ENCODE measurements at places on chromosomes 4 and X.

DNA sequence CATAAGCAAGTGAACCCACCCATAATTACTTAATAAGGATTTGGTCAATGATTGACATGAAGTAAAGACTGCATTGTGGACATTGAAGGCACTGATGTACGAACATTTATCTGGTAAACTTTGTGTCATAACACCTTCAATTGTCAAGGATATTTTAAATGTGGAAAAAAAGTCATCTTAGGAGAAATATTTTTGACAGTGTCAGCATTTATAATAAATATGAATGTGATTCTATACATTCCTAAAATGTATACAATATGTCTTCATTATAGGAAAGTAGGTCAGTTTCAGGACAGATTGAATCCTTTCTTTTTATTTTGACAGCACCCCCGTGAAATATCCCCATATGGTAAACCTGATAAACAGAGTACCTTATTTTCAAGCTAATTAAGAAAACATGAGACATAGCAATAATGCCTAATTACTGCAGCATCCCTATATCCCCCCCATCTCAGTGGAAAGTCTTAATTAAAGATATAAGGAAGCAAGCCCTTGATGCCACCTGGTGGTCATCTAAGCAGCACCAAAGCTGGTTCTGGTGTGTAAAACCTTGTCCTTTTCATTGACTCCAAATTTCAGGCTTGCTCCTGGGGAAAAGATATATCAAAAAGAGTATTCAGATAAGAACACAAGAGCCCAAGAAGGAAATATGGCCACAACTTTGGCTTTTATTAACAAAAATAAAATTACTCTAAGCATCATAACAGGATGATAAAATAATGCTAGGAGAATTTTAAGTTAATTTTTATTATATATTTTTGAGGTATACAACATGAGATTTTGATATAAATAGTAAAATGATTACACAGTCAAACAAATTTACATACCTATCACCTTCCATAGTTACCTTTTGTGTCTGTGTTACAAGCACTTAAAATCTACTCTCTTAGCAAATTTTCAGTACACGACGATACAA, 379.7 kb downstream of the TLL1 start:
- no peak overlapping the region for H3K27ac ChIP-seq
- H3K4me1 ChIP-seq = no peaks in the 10 kb centered on the region
- H3K4me3 ChIP-seq = no peak overlapping the region
- no peaks in the 10 kb centered on the region for H3K36me3 ChIP-seq
- peak; percentile 18 for DNase-seq

- no peaks in the 10 kb centered on the region for H3K36me3 ChIP-seq
- H3K4me3 ChIP-seq = no peak overlapping the region
- H3K4me1 ChIP-seq = peaks cover 17% of the 10 kb centered on the region
- H3K27ac ChIP-seq = no peak overlapping the region
- DNase-seq = peak; percentile 5
These were observed 105.6 kb downstream of the CBLL2 start for GRCh38 chrX:22378296-22378695.

GRCh38 chr4:42425146-42426065, 28.1 kb downstream of the SHISA3 start:
- no peaks in the 10 kb centered on the region for H3K27me3 ChIP-seq
- DNase-seq = no peak
- no peaks in the 10 kb centered on the region for H3K36me3 ChIP-seq
- no peaks in the 10 kb centered on the region for H3K4me1 ChIP-seq
- H3K4me3 ChIP-seq = no peak overlapping the region

DNA sequence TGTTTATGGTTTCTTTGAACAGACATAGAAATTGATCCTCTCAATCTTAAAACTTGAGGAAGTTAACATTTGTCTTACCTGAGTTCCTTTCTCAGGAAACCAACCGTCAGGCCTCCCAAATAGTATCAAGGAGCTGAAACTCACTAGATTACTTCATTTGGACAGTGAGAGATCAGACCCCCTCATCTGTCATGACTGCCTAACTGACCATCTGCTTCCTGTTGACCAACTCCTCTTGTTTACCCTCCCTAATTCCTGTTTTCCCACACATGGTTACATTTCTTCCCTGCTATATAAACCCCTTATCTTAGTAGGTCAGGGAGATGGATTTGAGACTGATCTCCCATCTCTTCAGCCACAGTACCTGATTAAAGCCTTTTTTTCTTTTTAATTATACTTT, 46.2 kb upstream of the NMU start:
- peaks cover 2% of the 10 kb centered on the region for H3K27me3 ChIP-seq
- H3K4me3 ChIP-seq = no peak overlapping the region
- H3K27ac ChIP-seq = no peak overlapping the region
- H3K36me3 ChIP-seq = no peaks in the 10 kb centered on the region

DNA sequence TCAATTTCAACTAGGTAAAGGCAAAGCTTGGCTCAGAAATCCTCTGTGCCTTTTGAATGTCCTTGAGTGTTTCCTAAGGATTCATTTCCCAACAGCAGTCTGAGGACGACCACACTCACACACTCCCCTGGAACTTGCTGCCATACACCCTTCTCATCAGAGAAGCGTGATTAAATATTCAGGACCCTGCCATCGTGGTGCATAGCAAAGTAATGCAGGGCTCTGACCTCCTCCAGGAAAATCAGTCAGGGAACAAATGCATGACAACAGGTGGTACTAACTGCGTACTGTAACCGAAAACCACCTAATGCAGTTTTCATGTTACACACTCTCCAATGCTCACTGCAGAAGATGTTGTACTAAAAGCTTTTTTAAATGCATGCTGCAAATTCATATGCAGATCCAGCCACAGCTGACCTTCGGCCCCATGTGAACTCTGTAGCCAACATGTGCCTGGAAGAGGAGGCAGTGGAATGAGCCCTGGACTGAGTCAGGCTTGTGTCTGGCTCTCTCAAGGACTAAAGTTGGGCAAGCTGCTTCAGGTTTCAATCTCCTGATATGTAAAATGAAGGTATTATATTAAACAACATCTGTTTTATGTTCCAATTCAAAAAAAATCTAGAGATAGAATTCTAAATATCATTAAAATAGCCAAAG, 238.3 kb downstream of the KCNIP4 start:
- no peak overlapping the region for H3K4me3 ChIP-seq
- no peaks in the 10 kb centered on the region for H3K36me3 ChIP-seq
- H3K4me1 ChIP-seq = no peaks in the 10 kb centered on the region

GRCh38 chr4:15988222-15988621, 25.2 kb upstream of the FGFBP2 start:
- no peak overlapping the region for H3K27ac ChIP-seq
- H3K4me1 ChIP-seq = peaks cover 4% of the 10 kb centered on the region
- no peak overlapping the region for H3K4me3 ChIP-seq
- no peak for DNase-seq
- no peaks in the 10 kb centered on the region for H3K36me3 ChIP-seq

GRCh38 chrX:150506020-150506419, 62.4 kb upstream of the MTM1 start:
- peaks cover 18% of the 10 kb centered on the region for H3K4me1 ChIP-seq
- DNase-seq = no peak
- no peak overlapping the region for H3K4me3 ChIP-seq
- H3K27me3 ChIP-seq = no peaks in the 10 kb centered on the region
- H3K36me3 ChIP-seq = no peaks in the 10 kb centered on the region
- no peak overlapping the region for H3K27ac ChIP-seq

GRCh38 chr4:19298998-19299397, 952.7 kb upstream of the SLIT2 start:
- no peaks in the 10 kb centered on the region for H3K27me3 ChIP-seq

GRCh38 chr4:136935305-136935704, 597.0 kb downstream of the PCDH18 start:
- H3K4me3 ChIP-seq = no peak overlapping the region
- no peaks in the 10 kb centered on the region for H3K27me3 ChIP-seq
- H3K27ac ChIP-seq = no peak overlapping the region
- no peak for DNase-seq
- H3K4me1 ChIP-seq = no peaks in the 10 kb centered on the region
- no peaks in the 10 kb centered on the region for H3K36me3 ChIP-seq

- H3K4me1 ChIP-seq = no peaks in the 10 kb centered on the region
- H3K4me3 ChIP-seq = no peak overlapping the region
- DNase-seq = no peak
These were observed 4.4 kb upstream of the SMR3A start for GRCh38 chr4:70356185-70356584.

DNA sequence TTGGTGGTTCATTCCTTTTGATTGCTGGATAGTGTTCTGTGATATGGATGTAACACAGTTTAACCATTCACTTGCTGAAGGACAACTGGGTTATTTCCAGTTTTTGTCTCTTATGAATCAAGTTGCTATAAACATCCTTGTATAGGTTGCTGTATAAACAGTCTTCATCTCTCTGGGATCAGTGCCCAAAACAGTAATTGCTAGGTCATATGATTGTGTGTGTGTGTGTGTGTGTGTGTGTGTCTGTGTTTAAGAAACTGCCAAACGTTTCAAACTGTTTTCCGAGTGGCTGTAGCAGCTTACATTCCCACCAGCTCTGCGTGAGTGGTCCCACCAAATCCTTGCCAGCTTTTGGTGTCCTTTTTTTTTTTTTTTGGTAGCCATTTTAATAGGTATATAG, 60.4 kb downstream of the F11 start:
- H3K27ac ChIP-seq = no peak overlapping the region
- no peak for DNase-seq
- no peaks in the 10 kb centered on the region for H3K4me1 ChIP-seq
- no peaks in the 10 kb centered on the region for H3K27me3 ChIP-seq
- no peak overlapping the region for H3K4me3 ChIP-seq
- no peaks in the 10 kb centered on the region for H3K36me3 ChIP-seq

DNA sequence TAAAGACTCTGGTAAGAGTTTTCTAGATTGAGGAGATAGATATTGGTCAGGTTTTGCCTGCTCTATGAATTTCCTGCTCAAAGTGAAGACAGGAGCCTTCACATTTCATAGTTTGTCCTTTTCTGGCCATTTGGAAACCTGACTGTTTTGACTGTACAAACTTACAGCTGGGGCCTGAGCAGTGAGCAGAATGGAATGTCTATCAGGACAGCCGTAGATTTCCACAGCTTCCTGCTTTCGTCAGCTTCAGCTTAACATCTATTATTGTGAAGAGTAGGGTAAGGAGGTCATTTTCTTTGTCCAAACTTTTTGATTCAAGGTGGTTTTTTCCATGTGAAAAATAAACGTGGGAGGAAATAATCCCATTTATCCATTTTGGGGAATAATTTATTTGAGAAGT, 124.3 kb upstream of the DIPK2B start:
- no peak overlapping the region for H3K4me3 ChIP-seq
- no peak for DNase-seq
- peaks cover 13% of the 10 kb centered on the region for H3K36me3 ChIP-seq
- H3K27ac ChIP-seq = no peak overlapping the region

GRCh38 chr4:43846111-43846587, 602.5 kb downstream of the KCTD8 start:
- DNase-seq = no peak
- H3K4me1 ChIP-seq = no peaks in the 10 kb centered on the region
- no peaks in the 10 kb centered on the region for H3K36me3 ChIP-seq
- no peak overlapping the region for H3K4me3 ChIP-seq

DNA sequence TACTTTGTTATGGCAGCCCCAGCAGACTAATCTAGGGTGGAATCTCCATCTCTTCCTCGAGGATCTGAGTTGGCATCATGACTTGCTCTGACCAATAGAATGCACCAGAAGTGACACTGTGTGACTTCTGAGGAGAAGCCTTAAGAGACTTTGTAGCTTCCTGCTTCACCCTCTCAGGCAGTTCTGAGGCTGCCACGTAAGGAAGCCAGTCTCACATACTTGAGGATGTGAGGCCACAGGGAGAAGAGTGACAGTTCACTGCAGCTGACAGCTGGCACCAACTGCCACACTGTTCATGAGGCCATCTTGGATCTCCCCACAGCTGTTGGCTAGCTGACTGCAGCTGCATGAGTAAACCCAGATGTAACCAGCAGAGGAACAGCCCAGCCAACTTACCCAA, 29.3 kb upstream of the BCOR start:
- peaks cover 20% of the 10 kb centered on the region for H3K4me1 ChIP-seq
- peak overlapping the region; percentile 68 for H3K27ac ChIP-seq
- H3K36me3 ChIP-seq = peaks cover 4% of the 10 kb centered on the region
- peak; percentile 22 for DNase-seq

- DNase-seq = no peak
- peak overlapping the region; percentile 45 for H3K27ac ChIP-seq
- no peak overlapping the region for H3K4me3 ChIP-seq
- no peaks in the 10 kb centered on the region for H3K27me3 ChIP-seq
- H3K36me3 ChIP-seq = peaks cover 36% of the 10 kb centered on the region
- peaks cover 43% of the 10 kb centered on the region for H3K4me1 ChIP-seq
These were observed 10.9 kb downstream of the DCK start for GRCh38 chr4:71004281-71004851.

DNA sequence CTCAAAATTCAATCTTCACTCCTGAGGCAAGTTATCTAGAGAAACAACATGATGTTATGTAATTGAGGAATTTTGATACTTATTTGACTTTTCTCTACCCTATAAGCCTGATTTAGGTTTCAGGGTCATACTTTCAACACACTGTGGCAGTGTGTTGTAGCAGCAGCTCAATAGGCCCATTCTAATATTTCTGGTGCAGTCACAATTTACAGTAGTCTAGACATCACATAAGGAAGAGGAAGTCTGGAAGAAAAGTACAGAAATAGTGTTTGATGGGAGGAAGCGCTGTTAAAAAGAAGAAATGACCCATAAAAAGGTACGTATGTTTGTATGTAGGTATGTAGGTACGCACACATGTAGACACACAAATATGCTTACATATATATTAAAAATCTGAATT, 194.3 kb downstream of the ARHGAP24 start:
- no peak overlapping the region for H3K4me3 ChIP-seq
- H3K4me1 ChIP-seq = peaks cover 9% of the 10 kb centered on the region
- H3K27ac ChIP-seq = no peak overlapping the region
- H3K27me3 ChIP-seq = no peaks in the 10 kb centered on the region

DNA sequence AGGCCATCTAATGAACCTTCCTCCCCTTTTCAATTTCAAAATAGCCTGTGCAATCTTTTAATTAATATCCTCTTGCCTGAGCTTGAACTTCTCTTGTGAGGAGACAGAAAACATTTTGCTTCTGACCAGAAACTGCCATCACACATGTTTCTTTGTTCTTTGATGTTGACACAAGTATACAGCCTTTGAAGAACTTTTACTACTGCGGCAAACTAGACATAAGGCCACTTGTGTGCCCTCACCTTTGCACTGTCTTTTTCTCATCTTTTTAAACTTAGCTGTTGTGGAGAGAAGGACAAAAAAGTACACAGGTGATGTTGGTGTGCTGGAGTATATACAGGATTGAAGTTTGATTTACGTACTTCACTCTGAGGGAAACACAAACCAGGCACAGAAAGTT, 116.3 kb upstream of the C1GALT1C1 start:
- H3K27ac ChIP-seq = no peak overlapping the region
- peaks cover 7% of the 10 kb centered on the region for H3K36me3 ChIP-seq
- no peak overlapping the region for H3K4me3 ChIP-seq
- no peak for DNase-seq

GRCh38 chrX:132231587-132231986, 12.3 kb upstream of the RAP2C start:
- no peak for DNase-seq
- H3K4me1 ChIP-seq = peaks cover 22% of the 10 kb centered on the region
- H3K4me3 ChIP-seq = no peak overlapping the region
- no peaks in the 10 kb centered on the region for H3K36me3 ChIP-seq
- peak overlapping the region; percentile 24 for H3K27ac ChIP-seq
